ENCODE measurements at places on chromosomes 6 and 20.

DNA sequence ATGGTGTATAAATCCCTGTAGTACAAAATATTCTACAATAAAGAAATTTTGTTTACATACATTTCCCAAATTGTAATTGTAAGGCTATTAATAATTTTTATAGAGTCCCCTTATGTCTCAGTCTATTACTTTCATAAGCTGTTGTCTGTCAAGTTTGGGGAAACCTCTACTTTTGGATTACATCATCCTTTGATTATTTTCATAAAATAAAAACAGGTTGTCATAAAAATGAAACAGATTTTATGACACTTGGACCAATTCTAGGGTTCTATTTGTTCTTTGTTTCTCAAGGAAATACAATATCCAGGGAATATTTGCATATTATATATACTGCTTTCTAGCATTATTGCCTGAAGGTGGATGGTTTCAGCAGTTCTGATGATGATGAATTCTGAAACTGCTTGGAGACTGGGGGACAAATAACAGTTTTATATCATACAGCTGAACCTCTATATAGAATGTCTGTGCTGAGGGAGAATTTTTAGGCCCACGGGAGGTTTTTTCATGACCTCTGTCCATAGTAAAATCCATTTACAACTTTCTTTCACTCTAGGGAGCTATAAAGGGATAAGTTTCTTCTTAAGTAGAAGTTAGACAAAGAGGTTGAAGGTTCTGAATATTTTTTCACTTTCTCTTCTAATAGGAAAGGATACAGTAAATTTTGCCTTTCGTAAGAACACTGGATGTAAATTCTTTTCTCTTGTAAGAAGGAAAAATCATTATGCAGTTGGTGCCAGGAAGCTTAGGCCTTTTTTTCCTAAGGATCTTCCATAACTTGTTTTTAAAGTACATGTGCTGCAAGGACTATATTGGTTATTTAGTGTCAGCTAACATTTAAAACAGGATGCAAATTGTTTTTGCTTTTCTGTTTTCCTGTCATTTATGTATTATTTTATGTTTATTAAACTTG is 58.0 kb downstream of the CD2AP start:
- DNase-seq, result no peak

- no peak for DNase-seq
Measured at GRCh38 chr6:20688710-20689500, 154.6 kb downstream of the CDKAL1 start.

DNA sequence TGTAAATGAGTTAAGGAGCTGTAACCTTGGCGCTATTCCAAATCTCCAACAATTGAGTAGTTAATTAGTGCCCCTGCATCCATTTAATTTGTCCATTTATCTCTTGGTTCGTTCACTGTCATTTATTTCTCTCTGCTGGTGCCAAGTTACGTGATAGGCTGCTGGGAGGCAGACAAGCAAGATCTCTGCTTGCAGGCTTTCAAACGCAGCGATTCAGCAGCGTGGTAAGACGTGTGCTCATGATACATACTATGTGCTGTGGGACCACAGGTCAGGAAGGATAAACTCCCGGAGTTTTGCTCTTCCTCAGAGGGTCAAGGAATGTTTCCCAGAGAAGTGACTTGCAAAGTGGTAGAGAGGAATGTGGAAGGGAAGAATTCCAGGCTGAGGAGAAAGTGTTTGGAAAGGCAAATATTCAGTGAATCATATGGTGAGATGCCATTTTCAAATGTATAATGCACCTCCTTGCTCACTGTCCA is 46.4 kb downstream of the UTRN start:
- DNase-seq, result no peak

DNA sequence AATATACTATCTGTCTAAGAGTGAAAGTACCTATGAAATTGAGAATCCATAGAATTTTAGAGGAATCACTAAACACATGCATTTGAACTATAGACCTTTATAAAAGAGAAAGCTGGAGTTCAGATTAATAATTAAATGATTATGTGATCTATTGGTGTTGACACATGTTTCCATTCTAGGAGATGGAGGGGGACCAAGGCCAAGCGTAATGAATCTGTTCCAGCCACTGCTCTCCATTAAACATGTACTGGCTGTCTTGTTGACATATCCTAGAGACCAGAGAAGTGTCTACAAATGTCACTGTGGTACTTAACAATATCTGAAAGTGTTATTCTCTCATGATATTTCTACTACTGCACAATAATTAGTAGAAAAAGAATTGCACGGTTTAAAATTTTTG is 432.4 kb downstream of the BMP2 start:
- DNase-seq, result no peak

DNA sequence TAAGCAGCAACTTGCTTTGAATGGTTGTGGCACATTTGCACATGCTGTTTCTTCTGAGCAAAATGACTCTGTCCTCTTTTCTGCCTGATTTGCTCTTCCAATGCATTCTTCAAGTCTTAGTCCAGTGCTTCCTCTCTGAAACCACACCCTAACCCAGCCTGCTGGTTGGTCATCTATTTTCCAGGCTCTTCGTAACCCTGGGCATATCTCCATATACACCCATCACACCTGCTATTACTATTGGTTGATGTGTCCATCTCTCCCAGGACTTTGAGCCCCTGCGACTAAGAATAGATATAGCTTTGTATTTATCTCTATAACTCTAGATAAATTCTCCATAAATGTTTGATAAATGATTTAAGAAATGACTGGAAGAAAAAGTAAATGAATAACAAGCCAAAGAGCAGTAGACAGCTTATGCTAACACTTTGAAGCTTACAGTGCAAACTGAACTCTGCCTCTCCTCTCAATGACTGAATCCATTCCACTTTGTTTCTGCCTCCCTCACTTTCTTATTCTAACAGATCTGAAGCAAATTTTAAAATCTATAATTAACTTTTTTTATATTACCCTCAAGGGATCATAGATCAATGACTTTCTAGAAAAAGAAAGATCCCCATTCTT is 59.7 kb upstream of the NT5E start:
- no peak for DNase-seq

DNA sequence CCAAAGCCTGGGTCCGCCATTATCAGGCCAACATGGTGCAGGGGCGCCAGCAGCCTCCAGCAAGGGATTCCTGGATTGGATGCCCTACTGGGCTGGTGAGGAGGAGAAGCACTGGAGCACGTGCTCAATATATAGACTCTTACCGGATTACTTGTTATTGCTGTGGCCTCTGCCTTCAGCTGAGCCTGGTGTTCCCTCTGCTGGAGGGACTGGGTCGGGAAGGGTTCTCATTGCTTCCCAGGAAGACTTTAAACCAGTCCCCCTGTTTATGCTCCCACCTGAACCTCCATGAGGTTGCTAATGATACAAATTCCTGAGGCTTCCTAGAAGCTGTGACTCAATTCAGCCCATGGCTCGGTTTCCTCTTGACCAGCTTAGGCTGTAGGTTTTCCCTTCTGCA is 186.7 kb upstream of the ARID1B start:
- DNase-seq, result no peak

- no peak for DNase-seq
Measured at GRCh38 chr6:3389390-3390167, 67.3 kb downstream of the SLC22A23 start.

- DNase-seq, result no peak
Measured at GRCh38 chr6:118542184-118542952, 5.7 kb upstream of the PLN start.

DNA sequence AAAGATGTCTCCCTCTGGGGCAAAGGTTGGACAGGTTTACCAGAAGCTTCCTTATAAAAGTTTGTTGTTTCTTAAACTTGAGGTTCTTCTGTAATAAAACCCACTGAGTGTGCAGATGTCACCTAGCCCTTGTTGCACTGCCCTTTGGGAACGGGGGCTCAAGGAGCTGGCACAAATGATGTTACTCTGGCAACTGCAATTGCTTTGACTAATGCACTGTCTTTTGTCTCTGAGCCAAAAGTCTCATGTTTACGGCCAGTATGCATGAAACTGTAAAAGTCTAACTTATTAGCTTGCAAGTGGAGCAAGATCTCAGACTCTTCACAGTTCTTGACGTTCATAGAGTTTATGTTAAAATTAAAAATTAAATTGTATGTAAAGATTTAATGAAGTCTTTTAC is 655.7 kb downstream of the EPHA7 start:
- no peak for DNase-seq

GRCh38 chr6:93177918-93178317 is 241.4 kb downstream of the EPHA7 start:
- no peak for DNase-seq

DNA sequence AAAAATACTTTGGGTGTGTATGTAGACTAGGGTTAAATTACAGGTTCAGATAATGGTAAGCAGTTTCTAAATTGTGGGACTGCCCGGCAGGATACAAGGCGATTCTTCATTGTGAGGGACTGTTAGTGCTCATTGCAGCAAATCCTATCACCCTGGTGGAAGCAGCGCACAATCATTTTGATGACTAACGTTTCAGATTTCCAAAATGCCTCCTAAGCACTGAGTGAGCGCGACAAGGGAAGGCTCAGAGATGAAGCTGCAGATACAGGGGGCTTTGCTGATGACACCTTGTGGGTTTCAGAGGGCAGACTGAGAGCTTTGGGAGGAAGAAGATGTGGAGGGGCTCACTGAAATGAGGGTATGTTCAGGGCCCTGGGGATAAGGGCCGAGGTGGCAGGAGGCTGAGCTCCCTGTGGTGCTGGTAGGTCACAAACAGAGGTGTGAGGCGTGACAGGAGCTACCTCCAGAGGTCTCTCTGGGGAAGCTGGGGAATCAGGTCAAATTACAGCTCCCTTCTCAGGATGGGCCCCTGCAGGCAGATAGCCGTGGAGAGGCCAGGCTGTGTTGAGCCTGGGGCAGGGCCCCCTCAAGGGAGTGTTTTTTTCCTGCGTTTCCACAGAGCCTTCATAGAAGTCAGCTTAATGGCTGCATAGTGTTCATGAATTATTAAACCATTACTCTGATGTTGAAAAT is 84.5 kb upstream of the FYN start:
- no peak for DNase-seq

GRCh38 chr6:150877928-150878327 is 12.4 kb downstream of the MTHFD1L start:
- no peak for DNase-seq

- no peak for DNase-seq
Measured at GRCh38 chr6:22709803-22710202, 140.4 kb downstream of the HDGFL1 start.

DNA sequence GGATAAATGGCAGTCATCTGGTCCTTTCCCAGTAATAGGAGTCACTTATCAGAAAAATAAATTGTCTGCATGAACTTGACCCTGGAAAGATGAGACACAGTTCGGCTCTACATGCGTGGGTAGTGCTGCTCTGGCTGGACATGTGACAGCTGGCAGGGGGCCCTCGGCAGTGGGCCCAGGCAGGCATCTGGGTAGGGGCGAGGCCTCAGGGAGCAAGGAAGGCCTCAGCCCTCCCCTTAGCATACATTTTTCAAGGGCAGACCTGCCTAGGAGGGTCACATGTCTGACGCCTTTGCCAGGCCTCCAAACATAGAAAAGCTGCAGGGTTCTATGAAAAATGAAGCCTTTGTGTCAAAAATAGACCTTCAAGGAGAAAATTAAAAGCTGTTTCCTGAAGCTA is 12.8 kb upstream of the ILRUN start:
- no peak for DNase-seq

DNA sequence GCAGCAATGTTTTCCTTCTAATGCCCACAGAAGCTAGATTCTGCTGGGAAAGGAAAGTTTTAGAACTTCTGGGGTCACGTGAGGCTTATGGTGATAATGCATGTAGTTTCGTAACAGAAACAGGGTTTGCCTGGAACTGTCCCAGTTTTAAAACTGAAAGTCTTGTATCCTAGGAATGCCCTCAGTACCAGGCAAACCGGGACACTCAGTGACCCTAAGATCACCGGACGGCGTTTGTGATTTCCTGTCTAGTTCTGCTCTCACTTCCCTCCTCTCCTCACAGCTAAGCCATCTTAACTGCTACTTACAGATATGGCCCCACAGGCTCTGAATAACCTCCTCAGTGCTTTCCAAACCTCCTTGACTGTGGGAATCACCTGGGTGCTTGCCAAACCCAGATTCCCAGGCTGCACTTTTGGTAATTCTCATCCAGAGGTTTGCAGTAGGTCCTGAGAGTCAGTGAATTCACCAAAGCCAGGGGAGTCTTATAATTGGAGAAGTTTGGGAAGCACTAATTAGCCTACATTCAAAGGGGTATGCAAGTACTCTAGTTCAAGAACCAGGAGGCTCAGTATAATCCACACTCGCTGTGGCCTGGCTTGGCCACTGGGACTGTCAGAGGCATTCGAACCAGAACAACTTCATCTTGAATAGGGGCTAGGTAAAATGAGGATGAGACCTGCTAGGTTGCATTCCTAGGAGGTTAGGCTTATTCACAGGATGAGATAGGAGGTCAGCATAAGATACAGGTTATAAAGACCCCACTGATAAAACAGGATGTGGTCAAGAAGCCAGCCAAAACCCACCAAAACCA is 231.6 kb upstream of the MYLIP start:
- no peak for DNase-seq

DNA sequence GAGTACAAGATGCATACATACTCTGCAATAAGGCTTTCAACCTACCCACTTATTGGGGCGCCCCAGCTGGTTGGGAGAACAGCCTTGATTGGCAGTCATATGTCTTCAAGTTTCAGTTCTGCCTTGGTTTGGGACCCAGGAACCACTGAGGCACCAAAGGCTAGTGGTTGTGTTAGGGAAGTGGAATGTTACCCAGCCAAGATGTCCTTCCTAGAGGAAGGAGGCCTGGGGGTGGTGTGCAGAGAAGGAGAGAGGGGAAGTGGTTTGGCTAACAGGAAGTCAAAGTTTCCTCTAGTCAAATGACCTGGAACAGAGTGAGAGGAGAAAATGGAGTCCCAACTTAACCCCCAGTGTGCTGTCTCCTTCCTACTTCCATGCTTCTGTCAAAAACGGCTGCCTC is 59.4 kb downstream of the CD164 start:
- DNase-seq, result no peak
